Breast epithelium (tissue), 4 donors: ENCODE measurements at places on chromosomes 3 and 15.

- no peak for DNase-seq
These were observed 151.9 kb downstream of the RBPMS2 start for GRCh38 chr15:64623347-64623996.

GRCh38 chr15:71002316-71002715 lies 109.7 kb downstream of the LRRC49 start:
- no peak for DNase-seq

- DNase-seq = no peak
These were observed 38.9 kb upstream of the RSL24D1 start for GRCh38 chr15:55235546-55236036.

- no peak for DNase-seq
These were observed 68.1 kb upstream of the PFN2 start for GRCh38 chr3:150038830-150039229.

DNA sequence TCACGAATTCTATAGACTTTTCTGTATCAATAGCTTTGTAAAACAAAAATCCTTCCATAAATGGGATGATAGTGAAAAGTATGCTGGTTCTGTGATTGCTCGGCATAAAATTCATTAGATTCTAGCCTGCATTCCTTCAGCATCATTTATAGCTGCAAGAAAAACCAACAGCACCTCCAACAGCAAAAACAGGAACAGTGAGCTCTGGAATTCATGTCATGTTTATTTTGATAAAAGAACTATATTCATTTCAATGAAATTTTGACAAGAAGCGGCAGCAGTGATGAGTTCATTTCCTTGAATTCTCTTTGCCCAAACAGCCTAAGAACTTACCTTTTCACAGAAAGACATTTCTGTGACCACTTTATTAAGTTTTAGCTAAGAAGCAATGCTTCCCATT lies 515.2 kb upstream of the CCDC54 start:
- no peak for DNase-seq

DNA sequence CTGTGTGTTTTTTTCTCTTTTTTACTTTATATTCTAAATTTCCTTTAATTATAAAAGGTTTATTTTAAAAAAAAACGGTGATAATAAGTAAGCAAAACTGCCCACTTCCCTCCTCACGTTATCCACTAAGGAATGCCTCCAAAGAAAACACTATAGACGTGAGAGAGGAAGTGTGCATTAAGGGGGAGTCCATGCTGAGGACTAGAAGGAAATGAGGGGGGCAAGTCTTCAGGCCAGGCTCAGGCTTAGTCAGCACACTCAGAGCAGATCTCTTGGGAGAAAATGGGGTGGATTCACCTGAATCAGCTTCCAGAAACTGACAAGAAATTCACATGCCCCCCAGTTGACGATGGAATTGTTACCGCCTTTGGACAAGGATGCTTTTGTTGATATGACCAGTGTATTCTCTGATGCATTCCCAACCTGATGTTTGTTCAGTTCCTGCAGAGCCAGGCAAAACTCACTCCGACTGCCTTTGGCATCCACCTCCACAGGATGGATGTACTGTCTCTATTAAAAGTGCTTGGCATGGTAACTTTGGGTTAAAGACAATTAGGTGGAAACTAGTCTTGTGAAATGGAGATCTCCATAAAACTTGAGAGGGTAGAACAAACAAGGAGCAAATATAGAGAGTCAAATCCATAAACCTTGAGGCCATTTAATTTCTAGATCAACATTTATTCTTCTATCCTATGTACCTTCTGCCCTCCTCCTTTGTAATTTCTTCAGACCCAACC lies 167.8 kb downstream of the MYRIP start:
- DNase-seq = no peak
